Right atrium auricular region (tissue), 2 donors: ENCODE measurements at places on chromosomes 2 and 18.

GRCh38 chr18:2653467-2653866, 2.1 kb upstream of the SMCHD1 start:
- no peak overlapping the region for H3K27ac ChIP-seq
- H3K4me1 ChIP-seq = no peaks in the 10 kb centered on the region
- no peak for DNase-seq
- H3K36me3 ChIP-seq = no peaks in the 10 kb centered on the region
- H3K4me3 ChIP-seq = no peak overlapping the region
- H3K27me3 ChIP-seq = no peaks in the 10 kb centered on the region

GRCh38 chr2:30484145-30484544, 37.1 kb downstream of the LCLAT1 start:
- H3K4me1 ChIP-seq = no peaks in the 10 kb centered on the region
- DNase-seq = no peak
- H3K36me3 ChIP-seq = no peaks in the 10 kb centered on the region
- H3K27ac ChIP-seq = no peak overlapping the region

DNA sequence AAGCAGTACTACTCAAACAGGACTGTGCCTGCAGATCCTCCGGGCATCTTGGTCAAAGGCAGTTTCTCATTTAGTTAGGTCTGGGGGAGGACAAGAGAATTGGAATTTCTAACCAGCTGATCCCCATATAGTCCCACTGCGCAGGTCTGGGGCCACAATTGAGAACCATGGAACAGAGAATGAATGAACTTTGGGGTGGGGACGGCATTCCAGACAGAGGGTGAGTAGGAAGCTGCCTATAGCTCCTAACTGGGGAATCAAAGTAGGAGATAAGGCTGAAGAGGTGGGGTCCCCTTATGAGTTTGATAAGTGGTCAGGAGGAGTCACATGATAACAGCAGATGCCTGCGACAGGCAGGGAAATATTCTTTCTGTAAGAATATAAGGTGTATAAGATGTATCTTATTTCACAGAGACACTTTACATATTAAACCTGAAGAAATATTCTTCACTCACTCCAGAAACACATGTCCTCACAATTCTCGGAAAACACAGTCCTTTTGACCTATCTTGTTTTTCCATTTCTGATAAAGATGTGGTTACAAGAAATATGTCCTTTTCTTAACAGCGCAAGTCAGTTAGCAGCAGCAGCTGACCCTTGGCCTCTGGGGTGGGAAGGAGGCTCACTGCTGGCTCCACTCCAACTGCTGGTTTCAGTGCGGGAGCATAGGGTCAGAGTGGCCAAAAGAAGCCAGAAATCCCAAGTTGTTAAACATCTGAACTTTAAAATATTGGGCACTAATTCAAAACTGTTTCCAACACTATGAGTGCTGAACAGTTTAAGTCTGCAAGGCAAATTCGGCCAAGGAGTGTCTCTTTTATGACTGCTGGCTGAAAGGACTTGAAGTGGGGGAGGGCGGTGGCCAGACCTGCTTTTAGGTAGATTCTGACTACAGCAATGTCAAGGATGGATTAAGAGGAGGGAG, 12.6 kb upstream of the TMEM214 start:
- peak; percentile 62 for DNase-seq
- peaks cover 45% of the 10 kb centered on the region for H3K4me1 ChIP-seq
- no peak overlapping the region for H3K4me3 ChIP-seq
- peaks cover 24% of the 10 kb centered on the region for H3K36me3 ChIP-seq

GRCh38 chr2:46530639-46531038, 51.3 kb downstream of the TMEM247 start:
- no peaks in the 10 kb centered on the region for H3K27me3 ChIP-seq
- no peak overlapping the region for H3K4me3 ChIP-seq
- H3K27ac ChIP-seq = no peak overlapping the region

GRCh38 chr18:80210312-80211083, 36.8 kb downstream of the PARD6G start:
- no peaks in the 10 kb centered on the region for H3K36me3 ChIP-seq
- no peaks in the 10 kb centered on the region for H3K4me1 ChIP-seq
- peak; percentile 54 for DNase-seq
- H3K27ac ChIP-seq = no peak overlapping the region

DNA sequence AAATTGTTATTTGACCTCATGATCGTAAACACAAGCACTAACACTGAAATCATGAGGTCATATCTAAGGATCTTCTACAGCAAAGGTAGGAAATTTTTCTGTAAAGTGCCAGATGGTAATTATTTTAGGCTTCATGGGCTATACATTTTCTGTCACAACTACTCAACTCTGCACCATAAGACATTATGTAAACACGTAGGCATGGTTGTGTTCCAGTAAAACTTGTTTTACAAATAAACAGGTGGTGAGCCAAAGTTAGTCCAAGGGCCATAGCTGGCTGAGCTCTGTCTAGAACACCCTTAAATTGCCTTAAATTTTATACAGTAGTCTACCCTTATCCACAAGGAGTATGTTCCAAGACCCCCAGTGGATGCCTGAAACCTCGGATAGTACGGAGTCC, 147.3 kb upstream of the CYP1B1 start:
- no peaks in the 10 kb centered on the region for H3K36me3 ChIP-seq
- H3K27me3 ChIP-seq = no peaks in the 10 kb centered on the region
- H3K4me3 ChIP-seq = no peak overlapping the region
- no peaks in the 10 kb centered on the region for H3K4me1 ChIP-seq
- H3K27ac ChIP-seq = no peak overlapping the region

GRCh38 chr2:18949871-18950270, 360.5 kb upstream of the NT5C1B start:
- peaks cover 12% of the 10 kb centered on the region for H3K4me1 ChIP-seq
- DNase-seq = no peak
- H3K36me3 ChIP-seq = no peaks in the 10 kb centered on the region
- H3K4me3 ChIP-seq = no peak overlapping the region
- no peak overlapping the region for H3K27ac ChIP-seq
- no peaks in the 10 kb centered on the region for H3K27me3 ChIP-seq

DNA sequence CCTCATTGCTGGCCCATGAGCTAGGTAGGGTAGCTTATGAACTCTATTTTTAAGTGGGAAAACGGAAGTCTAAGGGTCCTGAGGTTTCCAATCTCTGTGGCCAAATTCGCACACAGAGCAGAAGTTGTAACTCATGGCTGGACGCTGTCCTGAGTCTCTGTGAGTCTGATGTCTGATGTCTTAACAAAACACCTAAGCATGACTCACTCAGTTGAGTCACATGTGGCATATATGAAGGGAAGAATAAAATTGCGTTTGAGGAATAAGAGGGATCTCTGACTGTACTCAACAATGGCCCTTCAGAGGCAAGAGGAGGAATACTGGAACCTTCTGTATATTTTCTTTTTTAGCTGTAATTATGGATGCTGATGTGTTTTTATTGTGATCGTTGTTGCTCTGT, 569.7 kb downstream of the RIT2 start:
- no peak overlapping the region for H3K4me3 ChIP-seq
- H3K27me3 ChIP-seq = no peaks in the 10 kb centered on the region
- H3K27ac ChIP-seq = no peak overlapping the region

GRCh38 chr18:48866856-48867255, 83.9 kb downstream of the SMAD7 start:
- no peaks in the 10 kb centered on the region for H3K27me3 ChIP-seq
- no peak overlapping the region for H3K27ac ChIP-seq
- DNase-seq = no peak
- H3K4me1 ChIP-seq = no peaks in the 10 kb centered on the region
